M059J (cell line): ENCODE measurements at places on chromosomes 12 and 14.

GRCh38 chr12:40055228-40055579, 50.7 kb downstream of the SLC2A13 start:
- no peak for DNase-seq

DNA sequence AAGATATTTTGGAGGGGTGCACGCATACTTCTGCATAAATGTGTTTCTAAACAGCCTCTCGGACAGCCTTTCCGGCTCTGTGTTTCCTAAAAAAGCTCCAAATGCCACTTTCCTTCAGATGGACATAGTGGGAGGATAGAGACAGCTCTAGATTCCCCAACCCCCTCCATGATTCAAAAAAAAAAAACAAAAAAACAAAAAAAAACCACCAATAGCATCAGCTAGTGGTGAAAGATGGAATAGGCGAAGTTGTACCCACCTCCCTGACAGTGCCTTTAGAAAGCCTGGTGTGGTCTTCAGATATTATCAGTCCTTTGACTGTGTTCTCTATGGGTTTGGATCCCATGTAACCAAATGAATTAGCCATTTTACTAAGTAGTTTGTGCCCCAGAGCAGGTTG, 94.1 kb downstream of the PHETA1 start:
- DNase-seq: no peak

DNA sequence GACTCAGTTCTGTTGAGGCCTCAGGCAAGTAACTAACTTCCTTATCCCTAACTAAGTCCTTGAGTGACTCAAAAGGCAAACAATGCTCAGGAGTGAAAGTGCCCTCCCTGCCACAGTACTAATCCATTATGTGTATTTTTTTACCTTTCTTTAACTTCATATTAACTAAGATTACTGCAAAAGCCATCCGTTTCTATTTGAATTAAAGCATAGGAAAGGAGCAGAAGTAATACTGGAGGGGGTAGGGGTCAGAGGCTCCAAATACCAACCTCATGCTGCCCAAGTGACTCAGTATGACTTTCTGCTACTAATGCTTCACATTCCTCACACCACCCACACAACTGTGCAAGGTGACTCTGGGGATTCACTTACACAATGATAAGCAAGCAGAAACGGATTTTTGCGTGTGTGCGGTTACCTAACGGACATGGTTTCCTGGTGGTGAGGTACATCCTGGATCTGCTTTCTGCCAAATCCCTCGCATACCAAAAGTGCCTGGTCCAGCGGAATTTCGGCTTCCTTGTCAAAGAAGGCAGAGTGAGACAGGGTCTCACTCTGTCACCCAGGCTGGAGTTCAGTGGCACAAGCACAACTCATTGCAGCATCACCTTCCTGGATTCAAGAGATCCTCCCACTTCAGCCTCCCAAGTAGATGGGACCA, 25.1 kb downstream of the MOK start:
- peak; percentile 98 for DNase-seq

- peak; percentile 64 for DNase-seq
Measured at GRCh38 chr12:50088577-50089335, 3.6 kb downstream of the SMARCD1 start.

DNA sequence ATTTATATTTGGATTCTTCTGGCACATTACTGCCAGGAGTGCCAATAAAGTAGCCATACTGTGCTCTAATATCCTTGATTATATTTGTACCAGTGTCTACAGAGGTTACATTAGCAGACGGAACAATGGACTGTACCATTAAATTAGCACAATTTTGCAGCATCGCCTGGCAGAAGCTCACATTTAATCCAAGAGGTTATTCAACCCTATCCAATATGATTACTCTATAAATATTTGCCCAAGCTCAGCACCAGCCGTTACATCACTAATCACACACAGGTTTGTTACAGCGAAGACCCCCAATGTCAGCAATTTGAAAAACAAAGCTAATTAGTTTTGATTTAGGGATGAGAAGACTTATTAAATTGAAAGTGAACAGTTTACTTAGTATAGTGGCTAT, 16.9 kb upstream of the MGST1 start:
- no peak for DNase-seq

DNA sequence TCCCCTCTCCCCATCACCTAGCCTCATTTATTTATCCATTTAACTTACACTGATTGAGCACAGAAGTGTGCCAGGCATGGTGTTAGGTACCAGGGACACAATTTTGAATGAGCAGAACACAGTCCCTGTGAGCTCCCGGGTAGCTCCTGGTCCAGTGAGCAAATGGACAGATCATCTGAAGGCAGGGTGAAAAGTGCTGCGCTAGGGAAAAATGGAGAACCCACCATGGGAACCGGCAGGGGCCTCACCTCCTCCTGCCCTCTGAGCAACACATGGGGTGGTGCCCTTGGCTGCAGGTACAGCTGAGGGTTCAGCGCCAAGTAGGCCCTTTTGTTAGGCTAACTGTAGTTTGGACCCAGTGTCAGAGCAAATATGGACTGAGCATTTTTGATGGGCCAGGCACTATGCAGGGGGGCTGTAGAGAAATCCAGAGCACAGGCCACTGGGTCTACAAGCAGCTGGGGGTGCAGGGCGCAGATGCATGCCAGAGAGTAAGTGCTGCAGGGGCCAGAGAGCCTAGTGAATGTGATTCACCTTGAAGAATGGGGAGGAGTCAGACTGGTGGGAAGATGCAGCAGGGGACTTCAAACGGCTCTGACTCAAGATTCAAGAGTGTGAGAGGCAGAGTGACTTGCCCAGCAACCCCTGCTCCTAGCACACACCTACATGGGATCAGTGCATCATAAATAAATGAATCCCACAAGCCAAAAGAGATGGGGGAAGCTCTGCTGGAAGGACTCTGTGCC, 28.2 kb downstream of the LTBP2 start:
- DNase-seq: peak; percentile 92

GRCh38 chr12:45732250-45732649, 2.7 kb downstream of the ARID2 start:
- peak; percentile 3 for DNase-seq

DNA sequence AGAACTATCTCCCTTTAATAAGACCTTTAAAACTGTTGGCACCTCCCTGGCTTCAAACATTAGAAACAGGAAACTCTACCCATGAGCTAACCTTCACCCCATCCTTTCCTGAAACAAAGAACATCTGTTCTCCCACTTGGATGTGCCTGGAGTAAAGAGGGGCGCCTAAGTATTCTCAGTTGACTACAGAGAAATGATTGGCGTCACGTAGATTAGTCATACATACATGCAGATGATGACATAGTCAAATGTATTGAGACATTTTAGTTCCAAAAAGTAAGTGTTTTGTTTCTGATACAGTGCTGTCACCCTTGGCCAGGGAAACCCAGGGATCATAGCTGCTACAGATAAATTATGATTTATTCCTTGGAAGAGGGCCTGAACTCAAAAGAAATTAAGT, 260.0 kb upstream of the PLEKHG7 start:
- no peak for DNase-seq

GRCh38 chr14:61120576-61120975, 139.5 kb downstream of the SLC38A6 start:
- DNase-seq: no peak

GRCh38 chr12:49720214-49720613, 13.0 kb upstream of the FMNL3 start:
- DNase-seq: peak; percentile 35

GRCh38 chr14:68365228-68365627, 427.6 kb downstream of the ZFP36L1 start:
- peak; percentile 76 for DNase-seq

DNA sequence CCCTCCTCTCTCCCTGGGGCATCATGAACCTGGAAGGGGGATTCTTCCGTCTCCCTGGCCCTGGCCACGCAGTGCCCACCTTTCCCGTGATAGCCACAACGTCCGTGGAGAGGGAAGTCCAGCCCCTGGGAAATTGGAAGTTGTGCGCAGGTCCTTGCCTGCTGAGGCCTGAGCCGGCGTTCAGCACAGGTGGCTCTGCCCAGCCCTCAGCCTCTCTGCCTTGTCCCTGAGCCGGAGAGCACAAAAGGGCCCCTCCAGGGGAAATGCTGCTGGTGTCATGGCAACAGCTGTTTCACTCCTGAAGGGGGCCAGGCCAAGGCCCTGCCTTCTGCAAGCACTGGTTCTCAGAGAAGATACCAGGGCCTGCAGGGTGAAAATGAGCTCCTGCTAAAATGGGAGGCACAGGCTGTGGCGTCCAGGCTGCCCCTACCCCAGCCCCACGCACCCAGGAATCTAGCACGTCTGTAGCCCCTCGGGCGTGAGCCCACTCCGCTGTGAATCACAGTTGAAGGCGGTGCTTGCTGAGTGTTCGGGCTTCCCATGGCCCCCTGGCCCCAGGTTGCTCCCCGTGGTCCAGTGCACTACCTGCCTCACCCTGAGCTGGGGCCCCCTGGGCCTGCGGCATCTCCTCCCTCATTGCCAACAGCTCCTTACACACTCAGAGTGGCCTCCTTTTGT, 149.4 kb downstream of the ADGRD1 start:
- DNase-seq: no peak

GRCh38 chr12:106901276-106901675, 54.4 kb upstream of the TMEM263 start:
- DNase-seq: peak; percentile 53

DNA sequence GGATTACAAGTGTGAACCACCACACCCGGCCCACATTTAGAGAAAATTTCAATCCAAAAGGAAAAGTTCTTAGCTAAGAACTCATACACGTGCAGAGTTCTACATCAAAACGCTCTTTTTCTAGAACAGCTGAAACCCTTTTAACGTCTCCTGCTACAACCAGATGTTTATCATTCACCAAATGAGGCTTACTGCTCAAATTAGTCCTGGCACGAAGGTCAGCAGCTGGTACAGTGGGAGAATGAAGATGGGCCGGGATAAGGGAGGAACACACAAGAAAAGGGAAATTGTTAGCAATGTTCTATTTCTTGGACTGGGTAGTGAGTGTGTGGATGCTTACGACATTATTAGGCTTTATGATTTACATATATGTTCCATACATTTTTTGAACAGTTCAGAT, 37.2 kb downstream of the PRKAB1 start:
- no peak for DNase-seq

- DNase-seq: peak; percentile 46
Measured at GRCh38 chr14:105067140-105067968, 2.1 kb upstream of the GPR132 start.
